ENCODE measurements at places on chromosomes 1 and 21.

- DNase-seq = no peak
Measured at GRCh38 chr1:109990302-109990653, 5.7 kb downstream of the AHCYL1 start.

- peak; percentile 77 for DNase-seq
Measured at GRCh38 chr1:29519788-29520110, 283.4 kb downstream of the PTPRU start.

DNA sequence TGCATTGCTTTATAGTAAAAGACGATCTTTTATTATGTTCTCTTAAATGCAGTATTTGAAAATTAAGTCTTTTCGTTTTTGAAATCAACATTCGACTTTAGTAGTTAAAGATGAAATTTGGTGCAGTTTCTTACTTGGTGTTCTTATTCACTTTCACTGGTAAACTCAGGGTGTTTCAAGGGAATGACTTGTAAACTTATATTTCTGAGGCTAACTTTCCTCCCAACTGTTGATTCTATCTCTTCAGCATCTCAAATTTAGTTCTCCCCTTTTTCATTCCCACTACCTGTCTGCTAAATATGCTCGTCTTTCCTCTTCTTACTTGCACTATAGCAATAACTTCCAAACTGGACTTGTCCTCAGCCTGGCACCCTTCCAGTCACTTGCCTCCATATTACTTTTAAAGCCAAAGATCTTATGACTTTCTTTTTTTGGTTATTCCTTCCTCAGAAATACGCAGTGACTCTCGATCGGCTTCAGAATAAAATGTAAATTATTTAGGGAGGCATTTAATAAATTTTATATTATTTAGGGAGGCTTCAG, 988 bp downstream of the SLC35A3 start:
- DNase-seq = no peak

GRCh38 chr1:230074762-230075161, 7.7 kb downstream of the GALNT2 start:
- no peak for DNase-seq

DNA sequence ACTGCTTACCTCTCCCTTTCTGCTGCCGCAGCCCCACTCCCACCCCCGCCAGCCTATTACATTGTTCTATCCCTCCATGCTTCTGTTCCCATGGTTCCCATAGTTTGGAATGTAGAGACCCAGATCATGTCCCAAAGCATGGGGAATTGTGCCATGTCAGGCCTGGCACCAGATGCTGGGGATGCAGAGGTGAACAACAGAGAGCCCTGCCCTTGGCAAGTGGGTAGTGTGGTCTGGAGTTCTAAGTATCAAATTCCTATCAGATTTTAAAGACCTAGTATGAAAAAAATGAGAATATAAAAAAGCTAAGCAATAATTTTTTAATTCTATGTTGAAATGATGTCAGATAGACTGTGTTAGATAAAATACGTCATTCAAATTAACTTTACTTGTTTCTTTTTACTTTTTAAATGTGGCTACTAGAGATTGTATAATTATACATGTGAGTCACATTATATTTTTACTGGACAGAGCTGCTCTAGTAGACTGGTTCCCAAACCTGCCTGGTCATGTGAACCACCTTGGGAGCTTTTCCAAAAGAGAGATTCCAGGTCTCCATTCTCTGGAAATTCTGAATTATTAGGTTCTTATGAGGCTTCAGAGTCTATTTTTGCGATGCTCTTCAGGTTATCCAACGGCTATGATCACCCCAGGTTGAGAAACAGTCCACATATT, 113.0 kb upstream of the DAB1 start:
- no peak for DNase-seq

- DNase-seq = no peak
Measured at GRCh38 chr1:205285381-205286101, 36.0 kb downstream of the NUAK2 start.

GRCh38 chr1:63671514-63671913, 78.3 kb downstream of the PGM1 start:
- no peak for DNase-seq

- DNase-seq = no peak
Measured at GRCh38 chr1:22816803-22817202, 106.2 kb downstream of the EPHB2 start.

- DNase-seq = no peak
Measured at GRCh38 chr1:16143566-16144324, 12.1 kb downstream of the EPHA2 start.

- no peak for DNase-seq
Measured at GRCh38 chr1:165717918-165718515, 19.7 kb upstream of the ALDH9A1 start.

GRCh38 chr1:152855661-152856060, 4.1 kb upstream of the LCE7A start:
- DNase-seq = no peak

DNA sequence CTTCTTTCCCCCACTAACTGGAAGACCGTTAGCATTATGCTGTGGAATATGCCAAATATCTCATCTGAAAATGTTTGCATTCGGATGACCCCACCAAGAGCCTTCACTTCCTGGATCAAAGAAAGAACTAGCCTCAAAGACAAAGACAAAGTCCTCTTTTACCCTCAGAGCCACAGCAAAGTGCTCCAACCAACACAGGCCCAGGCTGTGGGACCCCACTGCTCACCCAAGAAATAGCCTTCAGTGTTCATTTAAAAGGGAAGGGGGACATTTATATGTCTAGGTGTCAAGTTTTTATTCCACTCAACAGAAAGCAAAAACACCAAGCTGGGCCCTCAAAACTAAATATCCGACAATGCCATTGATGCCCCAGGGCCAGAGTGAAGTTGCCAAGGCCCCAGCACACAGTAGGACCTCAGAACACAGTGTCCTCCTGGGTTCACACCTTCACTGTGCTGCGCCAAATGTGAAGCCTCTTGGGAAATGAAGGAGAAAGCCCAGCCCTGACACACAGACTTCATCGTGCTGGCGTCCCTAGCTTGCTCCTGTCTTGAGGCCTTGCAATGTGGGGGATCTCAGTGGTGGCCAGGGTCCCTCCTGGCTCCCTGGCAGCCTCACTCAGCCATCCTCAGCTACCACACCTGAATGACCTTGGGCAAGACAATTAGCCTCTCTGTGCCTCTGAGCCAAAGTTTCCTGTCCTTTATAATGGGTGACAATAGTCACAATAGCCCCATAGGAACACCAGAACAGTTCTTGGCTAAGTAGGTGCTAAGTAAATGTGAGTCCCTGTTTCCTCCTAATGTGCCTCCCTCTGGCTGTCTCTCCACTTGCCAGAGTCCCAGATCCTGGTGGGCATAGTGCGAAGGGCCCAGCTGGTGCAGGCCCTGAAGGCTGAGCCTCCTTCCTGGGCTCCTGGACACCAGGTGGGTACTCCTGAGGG, 11.3 kb downstream of the CLCNKB start:
- DNase-seq = no peak

DNA sequence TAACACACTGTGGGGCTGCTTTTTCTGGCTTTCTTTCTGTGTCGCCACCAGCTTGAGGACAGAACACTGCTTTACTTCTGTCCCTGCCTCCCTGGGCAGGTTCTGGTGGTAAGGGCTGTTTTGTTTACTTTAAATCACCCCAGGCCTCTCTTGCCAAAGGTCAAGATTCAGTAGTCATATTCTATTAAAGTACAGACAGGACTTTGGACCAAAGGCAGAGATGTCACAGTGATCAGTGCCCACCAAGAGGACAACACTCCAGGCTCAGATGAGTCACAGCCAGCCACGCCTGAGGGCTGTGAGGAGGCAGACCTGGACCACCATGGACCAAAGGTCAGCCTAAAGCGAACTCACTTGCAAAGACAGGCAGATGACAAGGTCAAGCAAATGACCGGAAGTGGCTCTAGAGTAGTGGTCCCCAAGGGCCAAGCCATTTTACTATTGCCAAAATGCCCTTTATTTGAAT, 200.0 kb downstream of the RHOU start:
- no peak for DNase-seq
